ENCODE measurements at places on chromosomes 2 and 18.
A peak's percentile ranks its signal among the peaks of the same experiment; 100 is the strongest.

DNA sequence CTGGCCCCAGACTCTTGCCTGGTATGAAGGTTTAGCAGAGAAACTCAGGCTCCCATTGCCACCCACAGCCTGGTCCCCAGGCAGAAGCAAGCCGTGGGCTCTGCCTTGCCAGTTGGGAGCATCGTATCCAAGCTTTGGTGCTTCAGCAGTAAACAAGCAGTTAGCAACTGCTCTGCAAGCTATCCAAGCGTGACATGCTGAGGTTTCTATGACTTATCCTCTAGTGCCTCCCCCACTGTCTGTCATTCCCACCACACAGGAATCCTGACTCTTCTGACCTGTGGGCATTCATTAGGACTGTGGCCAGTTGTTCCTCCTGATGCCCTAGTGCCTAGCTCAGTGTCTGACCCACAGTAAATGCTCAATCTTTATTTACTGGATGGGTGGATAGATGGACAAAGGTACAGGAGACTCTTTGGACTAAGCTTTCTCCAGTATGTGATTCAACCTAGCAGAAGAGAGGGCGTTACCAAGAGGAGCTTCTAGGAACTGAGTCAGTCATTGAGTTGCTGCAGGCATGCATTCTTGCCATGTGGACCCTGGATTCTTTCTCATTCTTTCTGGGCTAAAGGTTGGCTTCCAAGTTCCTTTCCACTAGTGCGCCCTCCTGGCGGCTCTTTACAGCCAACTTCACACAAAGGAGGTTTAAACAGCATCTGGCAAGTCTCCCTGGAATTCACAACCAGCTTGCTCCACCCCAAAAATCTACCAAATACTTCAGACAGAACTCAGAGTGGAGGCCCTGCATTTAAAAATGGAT is 40.6 kb upstream of the MRPL19 start:
- DNase-seq, result peak; percentile 80

- DNase-seq, result no peak
These were observed 21.6 kb downstream of the TRPM8 start for GRCh38 chr2:233938676-233939370.

DNA sequence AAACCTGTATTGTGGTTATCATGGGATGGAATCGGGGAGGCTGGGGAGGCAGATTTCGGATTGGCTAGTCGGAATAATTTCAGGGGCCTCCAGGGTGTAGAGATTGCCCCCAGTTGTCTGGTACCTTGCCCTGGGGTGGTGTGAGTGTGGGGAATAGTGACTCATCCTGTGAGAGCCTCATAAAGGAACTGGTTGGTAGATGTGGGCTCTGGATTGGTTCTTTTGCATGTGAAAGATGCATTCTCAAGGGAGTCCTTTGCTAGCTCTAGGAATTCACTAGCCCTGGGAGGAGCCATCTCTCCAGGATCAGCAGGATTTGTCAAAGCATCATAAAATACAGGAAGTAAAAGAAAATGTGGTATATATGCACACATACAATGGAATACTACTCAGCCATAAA is 331.6 kb downstream of the SETBP1 start:
- no peak for DNase-seq

GRCh38 chr2:83850071-83850725 is 608.9 kb downstream of the SUCLG1 start:
- no peak for DNase-seq
